ENCODE measurements at places on chromosomes 5 and 9. TPM values are rescaled to one million over a fixed set of nuclear protein-coding genes. Genes with fewer than 3 reads are reported as not detected.

GRCh38 chr9:116697887-116698286 lies 10.8 kb downstream of the TRIM32 start:
- no peak for DNase-seq

DNA sequence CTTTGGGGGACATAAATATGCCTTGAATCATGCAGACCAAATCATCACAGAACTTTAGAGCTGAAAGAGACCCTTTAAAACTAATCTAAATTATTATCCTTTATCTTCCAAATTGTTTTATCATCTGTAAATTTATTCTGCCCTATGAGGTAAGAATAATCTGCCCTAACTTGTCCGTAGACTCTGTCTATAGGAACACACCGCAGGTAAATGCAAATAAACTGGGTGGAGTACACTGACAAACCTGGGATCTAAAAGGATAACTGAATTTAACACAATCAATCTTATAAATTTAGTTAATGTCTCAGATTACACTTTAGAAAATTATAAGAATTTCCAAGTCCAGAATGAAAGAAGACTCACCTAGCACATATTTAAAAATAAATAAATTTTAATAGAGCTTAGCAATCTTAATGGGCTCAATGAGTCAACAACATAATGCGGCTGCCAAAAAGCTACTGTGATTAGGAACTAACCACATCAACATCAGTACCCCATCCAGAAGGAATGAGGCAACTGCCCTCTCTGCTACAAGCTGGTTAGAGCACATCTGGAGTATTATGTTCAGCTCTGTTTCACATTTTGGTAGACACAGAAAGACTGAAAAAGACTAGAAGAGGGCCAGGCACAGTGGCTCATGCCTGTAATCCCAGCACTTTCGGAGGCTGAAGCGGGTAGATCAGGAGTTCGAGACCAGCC lies 5.6 kb downstream of the MEGF9 start:
- DNase-seq = no peak

DNA sequence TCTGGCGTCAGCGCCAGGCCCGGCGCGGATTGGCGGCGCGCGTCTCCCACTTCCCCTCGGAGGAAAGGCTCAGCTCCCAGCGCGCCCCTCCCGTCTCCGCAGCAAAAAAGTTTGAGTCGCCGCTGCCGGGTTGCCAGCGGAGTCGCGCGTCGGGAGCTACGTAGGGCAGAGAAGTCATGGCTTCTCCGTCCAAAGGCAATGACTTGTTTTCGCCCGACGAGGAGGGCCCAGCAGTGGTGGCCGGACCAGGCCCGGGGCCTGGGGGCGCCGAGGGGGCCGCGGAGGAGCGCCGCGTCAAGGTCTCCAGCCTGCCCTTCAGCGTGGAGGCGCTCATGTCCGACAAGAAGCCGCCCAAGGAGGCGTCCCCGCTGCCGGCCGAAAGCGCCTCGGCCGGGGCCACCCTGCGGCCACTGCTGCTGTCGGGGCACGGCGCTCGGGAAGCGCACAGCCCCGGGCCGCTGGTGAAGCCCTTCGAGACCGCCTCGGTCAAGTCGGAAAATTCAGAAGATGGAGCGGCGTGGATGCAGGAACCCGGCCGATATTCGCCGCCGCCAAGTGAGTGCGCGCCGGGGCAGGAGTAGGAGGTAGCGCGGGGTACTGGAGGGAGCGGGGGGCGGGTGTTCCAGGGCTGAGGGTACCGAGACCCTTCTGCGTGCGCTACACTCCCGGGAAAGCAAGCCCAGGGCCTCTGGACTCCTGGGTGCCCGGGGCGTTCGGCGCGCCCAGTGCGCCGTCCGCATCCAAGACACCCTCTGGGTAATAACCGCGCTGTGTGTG lies at the start of gene MSX2:
Gene MSX2 (plus strand): TSS at position 99 of the 777 bp plus-strand sequence. CDS start 78 bp downstream, at position 177.
- no peak for DNase-seq

The NEUROG1 gene
- total RNA-seq = not detected

The F12 gene
- total RNA-seq = 7.1 TPM
